Activated gamma-delta T cell (primary cell): ENCODE measurements at places on chromosomes 4 and X.

DNA sequence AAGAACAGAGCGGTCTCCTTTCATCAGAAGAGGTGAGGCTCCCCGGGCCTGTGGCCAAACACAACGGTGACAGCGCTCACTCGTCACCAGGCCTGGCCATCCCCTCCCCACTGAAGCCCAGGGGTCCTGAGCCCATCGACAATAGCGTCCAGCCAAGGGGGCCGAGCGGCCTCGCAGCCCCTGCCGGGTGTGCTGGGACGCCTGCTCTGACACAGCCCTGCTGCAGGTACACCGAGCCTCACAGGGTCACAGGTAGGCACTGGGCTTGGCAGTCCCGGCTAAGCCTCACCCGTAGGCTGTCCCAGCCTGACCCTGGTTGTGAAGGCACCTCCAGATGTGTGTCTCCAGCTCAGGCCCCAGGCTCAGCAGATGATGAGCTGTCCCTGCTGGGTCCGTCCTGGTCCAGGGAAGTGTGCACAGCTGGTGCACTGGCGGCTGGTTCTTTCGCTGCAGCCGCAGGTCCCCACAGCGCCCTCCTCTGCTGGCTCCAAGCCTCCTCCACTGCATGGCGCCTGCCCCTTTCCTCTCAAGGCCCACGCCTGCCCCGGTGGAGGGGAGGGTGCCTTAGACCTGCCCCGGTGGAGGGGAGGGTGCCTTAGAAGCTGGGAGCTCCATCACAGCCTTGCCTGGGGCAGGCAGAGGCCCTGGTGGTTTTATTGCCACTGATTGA is 21.5 kb downstream of the UVSSA start:
- DNase-seq = no peak

GRCh38 chrX:151624677-151625076 is 61.2 kb downstream of the PASD1 start:
- no peak for DNase-seq

GRCh38 chr4:105967058-105967658 is 71.9 kb downstream of the NPNT start:
- no peak for DNase-seq

DNA sequence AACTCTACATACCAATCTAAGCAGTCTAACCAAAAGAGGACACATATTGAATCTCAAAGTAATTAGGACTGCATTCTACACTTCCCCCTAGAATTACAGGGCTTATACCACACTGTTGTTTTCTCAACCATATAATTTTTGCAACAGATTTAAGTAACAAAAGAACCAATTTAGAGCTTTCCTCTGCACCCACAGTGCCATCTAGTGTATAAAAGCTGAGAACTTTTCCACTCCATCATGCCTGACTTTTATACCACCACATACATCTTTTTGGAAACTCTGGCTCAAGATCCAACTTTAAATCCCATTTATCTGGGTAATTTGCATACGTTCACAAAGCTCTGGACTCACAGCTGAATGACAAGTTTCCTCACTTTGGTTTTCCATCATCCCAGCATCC is 99.5 kb downstream of the EFHC2 start:
- no peak for DNase-seq

- no peak for DNase-seq
These were observed 61.6 kb downstream of the LEF1 start for GRCh38 chr4:108107101-108107500.

GRCh38 chrX:118807151-118808017 is 16.2 kb upstream of the ZCCHC12 start:
- no peak for DNase-seq

DNA sequence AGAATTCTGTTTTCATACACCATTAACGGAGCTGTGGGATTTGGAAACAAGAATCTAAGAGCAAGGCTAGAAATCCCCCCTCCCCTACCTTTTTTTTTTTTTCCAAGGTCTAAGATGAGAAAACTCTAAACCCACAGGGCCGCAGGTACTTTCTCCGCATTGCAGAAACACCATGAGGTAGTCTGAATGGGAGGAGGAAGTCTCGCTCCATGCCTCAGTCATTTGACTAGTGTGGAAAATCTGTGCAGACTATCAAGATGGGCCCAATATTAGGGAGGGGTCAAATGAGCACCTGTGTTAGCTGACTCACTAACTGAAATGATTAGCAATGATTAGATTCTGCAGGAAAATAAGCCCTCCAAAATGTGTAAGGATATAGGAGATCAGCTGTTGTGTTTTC is 40.9 kb upstream of the MAP3K15 start:
- no peak for DNase-seq

- no peak for DNase-seq
These were observed 15.3 kb downstream of the NOP14 start for GRCh38 chr4:2947926-2948325.

DNA sequence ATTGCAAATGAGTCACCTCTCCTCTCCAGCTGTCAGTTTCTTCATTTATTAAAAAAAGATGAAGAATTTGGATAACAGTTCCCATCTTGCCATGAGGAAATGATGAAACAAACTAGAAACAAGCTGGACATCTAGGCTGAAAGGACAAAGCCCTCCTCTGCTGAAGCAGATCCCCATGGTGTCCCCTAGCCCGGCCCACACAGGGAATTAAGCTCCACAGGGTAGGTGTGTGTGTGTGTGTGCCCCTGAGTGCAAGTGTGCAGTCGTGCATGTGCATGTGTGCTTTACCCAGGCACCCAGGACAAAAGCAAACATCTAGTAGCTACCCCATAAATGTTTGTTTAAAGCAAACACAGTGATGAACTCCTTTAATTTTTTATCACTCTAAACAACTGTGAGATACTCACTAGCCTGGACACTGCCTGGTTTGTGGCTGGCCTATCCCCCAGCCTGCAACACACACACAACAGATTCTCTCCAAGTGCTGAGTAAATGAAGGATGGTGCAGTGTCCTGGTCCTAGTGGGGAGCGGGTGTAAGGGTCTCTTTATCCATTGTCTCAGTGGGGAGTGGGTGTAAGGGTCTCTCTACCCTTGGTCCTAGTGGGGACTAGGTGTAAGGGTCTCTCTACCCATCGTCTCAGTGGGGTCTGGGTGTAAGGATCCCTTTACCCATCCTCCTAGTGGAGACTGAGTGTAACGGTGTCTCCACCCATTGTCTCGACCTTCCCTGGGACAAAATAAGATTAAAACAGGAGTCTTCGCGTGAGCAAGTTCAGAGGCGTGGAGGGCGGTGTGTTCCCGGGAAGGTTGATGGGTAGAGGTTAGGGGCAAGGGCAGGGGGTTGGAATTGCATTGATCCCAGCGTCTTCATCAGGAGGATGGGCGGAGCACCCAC is 688 bp upstream of the EVC start:
- DNase-seq = no peak

GRCh38 chr4:14196131-14196530 is 568.6 kb upstream of the BOD1L1 start:
- no peak for DNase-seq

DNA sequence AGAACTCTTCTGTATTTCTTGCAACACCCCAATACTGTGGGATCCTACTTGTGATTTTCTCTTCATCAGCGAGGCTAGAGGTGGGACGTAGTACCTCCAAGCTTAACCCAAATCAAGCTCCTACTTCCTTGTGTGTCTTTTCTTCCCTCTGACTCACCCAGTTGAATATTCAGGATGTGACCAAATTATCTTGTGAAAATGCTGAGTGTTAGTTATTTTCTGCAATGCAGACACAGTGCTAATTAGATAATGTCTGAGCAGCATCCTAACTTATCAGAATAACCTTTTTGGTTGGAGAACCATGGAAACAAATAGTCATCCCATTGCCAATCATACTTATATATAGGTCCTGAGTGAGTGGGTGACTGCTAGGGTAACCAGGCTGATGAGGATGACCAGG is 2.4 kb downstream of the MEPE start:
- no peak for DNase-seq

- no peak for DNase-seq
These were observed 493.1 kb downstream of the IL15 start for GRCh38 chr4:142129473-142129872.

DNA sequence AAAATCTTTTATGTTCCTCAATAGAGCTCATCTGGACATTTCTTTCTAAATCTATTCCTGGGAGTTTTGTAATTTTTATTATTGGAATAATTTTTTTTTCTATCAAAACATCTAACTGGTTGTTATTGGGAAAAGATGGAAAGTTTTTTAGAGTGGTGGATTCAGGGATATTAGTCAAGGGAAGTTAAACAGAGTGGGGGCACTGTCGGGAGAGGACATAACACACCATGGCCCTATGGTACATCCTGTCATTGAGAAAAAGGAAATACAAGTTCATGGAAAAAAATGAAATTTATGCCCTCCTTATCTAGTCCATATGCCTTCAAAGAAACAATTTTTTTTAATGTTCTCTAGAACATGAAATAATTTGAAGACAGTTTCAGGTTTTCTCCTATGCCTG is 96.3 kb upstream of the TSPAN5 start:
- no peak for DNase-seq

DNA sequence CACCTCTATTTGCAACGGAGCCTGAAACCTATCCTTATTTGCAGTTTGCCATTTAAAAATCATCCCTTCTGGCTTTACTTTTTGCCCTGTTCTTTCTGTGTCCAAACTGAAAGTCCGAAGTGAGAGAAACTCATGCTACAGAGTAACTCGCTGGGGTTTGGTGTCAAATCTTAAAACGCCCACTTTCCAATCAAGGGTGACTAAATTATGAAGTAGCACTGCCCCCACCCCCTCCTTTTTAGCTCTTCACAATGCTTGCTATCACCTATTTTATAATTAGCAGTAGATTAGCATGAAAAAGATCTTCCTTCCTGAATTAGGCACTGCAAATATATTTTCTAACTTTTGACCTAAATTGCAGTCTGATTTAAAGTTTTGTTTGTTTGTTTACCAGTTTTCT is 52.5 kb downstream of the VGLL1 start:
- no peak for DNase-seq
